SJCRH30 (cell line): ENCODE measurements at places on chromosomes 12 and 14. TPM values are rescaled to one million over a fixed set of nuclear protein-coding genes. Genes with fewer than 3 reads are reported as not detected.

Gene SDR9C7
- not detected in 2 replicates for total RNA-seq

Gene FOXM1
- 107 and 111 TPM in 2 replicates for total RNA-seq

Gene CLEC12A
- total RNA-seq: not detected in 2 replicates

Gene CARMIL3
- total RNA-seq: 0.20 and 0.40 TPM in 2 replicates

Gene BICDL1
- 0.18 TPM in 1 of 2 replicates, not detected in the other for total RNA-seq

Gene POTEG
- not detected in 2 replicates for total RNA-seq
